ENCODE measurements at places on chromosomes 2 and 18.
A peak's percentile ranks its signal among the peaks of the same experiment; 100 is the strongest.

GRCh38 chr2:136133586-136133985 is 15.6 kb upstream of the CXCR4 start:
- DNase-seq: peak; percentile 26

GRCh38 chr2:233258211-233258610 is 6.7 kb downstream of the ATG16L1 start:
- no peak for DNase-seq

DNA sequence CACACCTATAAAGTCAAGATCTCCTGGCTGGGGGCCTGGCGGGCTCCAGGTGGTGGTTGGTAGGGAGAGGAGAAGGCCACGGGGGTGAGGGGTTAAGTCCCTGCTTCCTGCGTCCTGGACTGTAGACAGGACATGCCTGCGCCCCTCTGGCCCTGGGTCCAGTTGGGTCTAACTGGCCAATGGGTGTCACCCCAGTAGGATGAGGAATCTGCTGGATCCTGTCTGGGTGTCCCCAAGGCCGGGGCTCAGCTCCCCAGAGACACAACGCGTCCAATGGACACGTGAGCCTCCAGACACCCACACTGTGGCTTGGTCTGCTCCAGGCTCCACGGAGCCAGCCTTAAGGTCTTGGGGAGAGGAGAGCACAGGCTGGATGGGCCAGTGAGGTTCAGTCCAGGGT is 19.6 kb downstream of the AQP12A start:
- no peak for DNase-seq

- DNase-seq: no peak
These were observed 364.6 kb downstream of the OSR1 start for GRCh38 chr2:18993756-18994338.

GRCh38 chr2:106531676-106532214 is 44.6 kb downstream of the CD8B2 start:
- no peak for DNase-seq

DNA sequence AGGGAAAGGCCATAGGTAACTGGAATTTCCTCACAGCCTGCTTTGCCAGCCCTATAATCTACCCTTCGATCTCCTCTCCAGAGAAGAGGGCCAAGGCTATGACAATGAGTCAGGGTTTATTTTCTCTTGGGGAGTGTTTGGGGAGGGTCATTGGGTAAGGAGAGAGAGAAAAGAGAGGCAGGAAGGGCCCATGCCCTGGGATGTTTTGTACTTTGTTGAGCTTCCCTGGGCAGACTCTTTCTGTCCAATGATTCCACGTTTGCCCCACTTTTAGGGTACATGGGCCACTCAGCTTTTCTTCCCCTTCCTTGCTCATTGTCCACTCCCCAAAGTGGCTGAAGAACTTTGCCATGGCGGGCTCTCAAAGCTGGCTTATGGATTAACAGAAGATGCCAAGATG is 224.2 kb downstream of the ALK start:
- no peak for DNase-seq

DNA sequence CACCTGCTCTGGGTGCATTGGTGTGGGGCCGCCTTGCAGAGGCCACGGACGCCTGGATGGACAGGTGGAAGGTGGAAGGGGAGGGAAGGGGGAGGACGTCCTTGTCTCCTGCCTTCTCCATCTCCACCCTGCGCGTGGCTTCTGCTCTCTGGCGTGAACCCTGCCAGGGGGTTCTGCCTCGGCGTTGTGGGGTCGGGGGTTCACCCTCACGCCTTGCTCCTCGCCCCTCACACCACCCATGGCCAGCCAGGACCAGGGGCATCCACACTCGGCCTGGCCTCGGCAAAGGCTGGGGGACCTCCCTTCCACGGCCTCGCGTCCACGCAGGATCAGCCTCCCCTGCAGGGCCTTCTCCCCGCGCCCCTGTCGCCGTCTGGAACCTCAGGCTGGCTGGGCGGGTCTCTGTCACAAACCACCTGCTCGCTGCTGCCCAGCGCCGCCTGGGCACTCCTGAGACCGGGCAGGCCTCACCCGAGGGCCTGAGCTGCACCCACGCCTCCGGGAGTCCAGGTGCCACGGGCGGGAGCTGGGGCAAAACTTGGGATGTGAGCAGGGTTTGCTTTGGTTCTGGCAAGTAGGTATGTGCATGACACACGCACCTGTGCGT is 655.9 kb downstream of the GALR1 start:
- no peak for DNase-seq

- peak; percentile 75 for DNase-seq
These were observed 89.2 kb upstream of the CXCR4 start for GRCh38 chr2:136207030-136207623.

DNA sequence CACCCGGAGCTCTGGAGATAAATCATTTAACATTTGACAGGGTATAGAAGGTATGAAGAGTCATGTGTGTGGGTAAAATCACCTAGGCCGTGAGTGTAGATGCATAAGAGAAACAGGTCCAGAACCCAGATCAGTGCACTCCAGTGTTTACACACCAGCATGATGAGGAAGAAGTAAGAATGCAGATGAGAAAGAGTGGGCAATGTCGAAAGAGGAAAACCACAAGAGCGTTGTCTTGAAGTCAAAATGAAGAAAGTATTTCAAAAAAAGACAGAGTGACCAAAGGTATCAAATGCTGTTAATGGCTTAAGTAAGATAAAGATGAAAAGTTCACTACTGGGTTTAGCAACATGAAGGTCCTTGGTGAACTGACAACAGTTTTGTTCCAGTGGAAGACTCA is 32.0 kb upstream of the PLB1 start:
- no peak for DNase-seq

DNA sequence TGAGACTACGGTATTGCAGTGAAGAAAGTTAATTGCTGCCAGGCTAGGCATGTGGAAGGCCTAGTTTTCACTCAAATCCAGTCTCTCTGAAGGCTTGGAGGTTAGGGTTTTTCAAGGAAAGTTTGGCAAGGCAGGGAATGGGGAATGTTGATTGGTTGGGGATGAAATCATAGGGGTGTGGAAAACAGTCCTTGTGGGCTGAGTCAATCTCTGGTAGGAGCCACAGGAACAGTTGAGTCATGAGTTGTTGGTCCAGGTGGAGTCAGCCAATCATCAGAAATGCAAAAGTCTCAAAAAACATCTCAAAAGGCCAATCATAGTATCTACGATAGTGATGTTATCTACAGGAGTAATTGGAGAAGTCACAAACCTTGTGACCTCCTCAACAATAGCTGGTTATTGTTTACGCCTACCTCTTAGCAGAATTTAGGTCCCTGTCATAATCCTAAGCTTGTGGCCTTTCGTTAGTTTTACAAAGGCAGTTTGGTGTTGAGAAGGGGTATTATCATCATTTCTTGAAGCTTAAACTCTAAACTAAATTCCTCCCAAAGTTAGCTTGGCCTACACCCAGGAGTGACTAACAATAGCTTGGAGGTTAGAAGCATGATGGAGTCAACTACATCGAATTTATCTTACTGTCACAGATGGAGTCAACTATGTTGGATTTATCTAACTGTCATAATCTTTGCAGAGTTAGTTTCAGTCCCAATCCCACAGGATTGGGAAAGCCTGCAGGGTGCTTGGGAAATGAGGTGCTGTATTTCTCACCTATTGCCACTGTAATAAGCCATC is 33.7 kb upstream of the APCDD1 start:
- no peak for DNase-seq

- DNase-seq: no peak
These were observed 245.8 kb downstream of the PAX3 start for GRCh38 chr2:222052934-222053367.

GRCh38 chr2:226742347-226742746 is 57.3 kb downstream of the IRS1 start:
- no peak for DNase-seq

GRCh38 chr2:178359192-178359912 is 91.6 kb downstream of the PRKRA start:
- no peak for DNase-seq

GRCh38 chr2:18674309-18674708 is 84.9 kb upstream of the NT5C1B start:
- DNase-seq: no peak

GRCh38 chr2:180657054-180657453 is 323.4 kb upstream of the UBE2E3 start:
- no peak for DNase-seq

DNA sequence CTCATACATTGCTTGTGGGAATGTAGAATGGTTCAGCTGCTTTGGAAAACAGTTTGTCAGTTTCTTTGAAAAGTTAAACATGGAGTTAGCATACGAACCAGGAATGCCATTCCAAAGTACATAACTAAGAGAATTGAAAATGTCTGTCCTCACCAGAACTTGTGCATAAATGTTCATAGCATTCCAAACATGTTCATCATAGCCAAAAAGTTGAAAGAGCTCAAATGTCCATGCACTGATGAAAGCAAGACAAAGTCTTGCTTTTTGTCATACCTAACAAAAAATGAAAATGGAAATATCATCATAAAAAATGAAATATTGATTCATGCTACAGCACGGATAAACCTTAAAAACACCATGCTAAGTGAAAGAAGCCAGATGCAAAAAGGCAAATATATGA is 408.8 kb upstream of the UBE2E3 start:
- no peak for DNase-seq

GRCh38 chr2:207934720-207935119 is 90.6 kb downstream of the PLEKHM3 start:
- DNase-seq: no peak

DNA sequence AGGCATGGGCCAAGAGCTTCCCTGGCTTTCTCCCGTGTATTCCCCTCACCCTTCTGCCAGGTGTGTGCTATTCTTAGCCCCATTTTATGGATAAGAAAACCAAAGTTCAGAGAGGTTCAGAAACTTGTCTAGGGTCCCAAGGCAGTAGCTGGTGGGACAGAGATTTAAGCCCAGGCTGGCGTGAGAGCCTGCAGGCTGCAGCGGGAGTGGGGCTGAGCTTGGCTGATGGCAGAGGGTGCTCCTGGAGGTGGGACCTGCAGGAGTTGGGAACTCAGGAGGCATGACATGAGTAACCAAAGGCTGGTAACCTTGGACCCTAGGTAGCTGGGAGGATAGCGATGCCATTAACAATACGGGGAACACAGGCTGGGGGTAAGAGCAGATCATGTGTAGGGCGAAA is 87.3 kb upstream of the B3GNT7 start:
- no peak for DNase-seq

- DNase-seq: no peak
These were observed 48.3 kb downstream of the GLI2 start for GRCh38 chr2:120783969-120784372.

GRCh38 chr2:196758474-196759377 is 40.8 kb downstream of the GTF3C3 start:
- no peak for DNase-seq

GRCh38 chr2:188676010-188676400 is 298.2 kb upstream of the COL3A1 start:
- no peak for DNase-seq

DNA sequence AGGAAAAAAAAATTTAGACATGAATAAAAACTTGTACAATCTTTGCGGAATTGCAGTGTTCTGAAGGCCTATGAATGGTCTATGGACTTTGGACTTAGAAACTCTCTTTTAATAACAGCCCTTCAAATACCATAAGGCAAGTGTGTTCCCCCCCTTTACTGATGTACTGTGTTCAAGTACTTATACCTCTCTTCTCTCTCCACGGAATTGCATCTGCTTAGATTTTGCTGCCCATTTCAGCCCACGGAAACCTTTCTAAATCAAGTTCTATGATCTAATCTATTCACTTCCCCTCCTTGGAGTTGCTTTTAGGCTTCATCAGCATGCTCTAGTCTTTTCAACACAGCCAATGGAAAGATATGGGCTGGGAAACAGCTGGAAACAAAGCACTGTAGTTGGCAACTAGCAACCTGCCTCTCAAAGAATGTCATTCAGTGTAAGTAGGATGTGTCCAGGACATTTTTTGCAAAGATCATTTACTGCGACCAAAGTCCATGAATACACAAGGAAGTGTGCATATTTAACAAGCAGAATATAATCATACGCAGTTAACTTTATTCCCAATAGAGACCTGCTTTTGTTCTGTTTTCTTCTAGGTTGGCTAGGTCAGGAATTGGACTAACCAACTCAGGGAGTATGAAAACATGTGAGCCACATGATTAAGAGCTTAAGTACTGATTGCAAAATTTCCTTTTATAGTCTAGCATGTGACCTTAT is 58.0 kb downstream of the SLC40A1 start:
- DNase-seq: no peak

DNA sequence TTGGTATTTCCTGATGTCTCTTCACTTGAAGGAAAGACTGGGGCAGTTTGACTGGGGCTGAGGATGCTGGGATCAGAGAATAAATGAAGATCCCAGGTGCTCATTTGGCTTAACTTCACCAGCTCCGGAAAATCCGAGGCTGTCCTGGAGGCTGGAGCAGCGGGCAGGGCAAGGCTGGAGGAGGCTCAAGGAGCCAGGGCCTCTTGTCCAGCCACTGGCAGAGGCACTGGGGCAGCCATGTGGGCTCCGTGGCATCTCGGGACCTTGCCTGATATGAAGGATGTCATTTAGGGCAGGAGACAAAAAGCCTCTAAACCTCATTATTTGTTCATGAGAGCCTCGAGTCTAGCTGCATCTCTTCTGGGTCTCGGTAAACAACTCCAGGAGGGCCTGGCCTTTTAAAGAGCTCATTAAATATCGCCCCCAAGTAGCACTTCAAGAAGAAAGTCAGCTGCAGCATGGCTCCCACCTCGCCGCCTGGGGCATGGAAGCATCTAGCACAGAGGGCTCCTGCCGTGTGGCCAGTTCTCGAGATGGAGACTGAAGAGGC is 13.5 kb upstream of the GPR55 start:
- DNase-seq: no peak

DNA sequence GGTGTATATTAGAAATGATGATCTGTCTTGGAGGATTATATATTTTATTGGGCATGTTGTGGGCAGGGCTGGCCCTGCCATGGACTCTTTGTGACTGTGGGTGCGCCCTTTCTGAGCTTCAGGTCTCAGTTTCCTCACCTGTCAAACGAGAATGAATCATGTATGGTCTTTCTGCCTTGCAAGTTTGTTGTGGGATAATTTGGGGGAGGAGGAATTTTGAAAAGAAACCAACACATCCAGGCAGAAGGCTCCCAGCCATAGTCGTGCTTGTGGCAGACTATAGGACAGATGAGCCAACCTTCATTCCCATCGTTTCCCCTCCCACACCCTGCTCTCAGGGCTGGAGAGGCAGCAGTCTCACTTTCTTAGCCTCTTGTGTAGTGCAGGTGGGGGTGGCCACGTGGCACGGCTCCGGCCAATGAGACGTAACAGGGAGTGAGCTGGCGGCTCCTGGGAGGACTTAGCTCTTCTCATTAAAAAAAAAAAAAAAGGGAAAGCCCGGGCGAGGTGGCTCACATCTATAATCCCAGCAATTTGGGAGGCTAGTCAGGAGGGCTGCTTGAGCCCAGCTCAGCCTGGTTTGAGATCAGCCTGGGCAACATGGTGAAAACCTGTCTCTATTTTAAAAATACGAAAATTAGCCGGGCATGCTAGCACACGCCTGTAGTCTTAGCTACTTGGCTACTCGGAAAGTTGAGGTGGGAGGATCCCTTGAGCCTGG is 63.1 kb downstream of the RHOB start:
- DNase-seq: no peak

DNA sequence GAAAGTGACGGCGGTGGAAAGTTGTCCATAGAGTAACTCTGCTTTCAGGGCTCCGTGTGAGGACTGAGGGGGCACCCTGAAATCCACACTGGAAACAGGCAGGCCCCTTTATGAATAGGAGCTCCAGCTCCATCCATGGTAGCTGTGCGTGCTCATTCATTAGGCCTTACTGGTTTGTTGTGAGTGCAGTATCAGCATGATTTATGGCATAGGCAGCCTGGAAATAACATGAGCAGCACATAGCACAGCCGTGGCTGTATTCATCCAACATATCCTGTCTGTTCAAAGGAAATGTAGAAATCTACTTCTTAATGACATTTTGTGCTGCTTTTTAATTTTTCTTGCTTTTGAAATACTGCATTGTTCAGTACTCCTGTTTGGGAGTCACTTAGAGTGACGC is 414.8 kb upstream of the RAB12 start:
- no peak for DNase-seq
